ENCODE measurements at places on chromosomes 11 and 22. TPM values are rescaled to one million over a fixed set of nuclear protein-coding genes. Genes with fewer than 3 reads are reported as not detected.

DNA sequence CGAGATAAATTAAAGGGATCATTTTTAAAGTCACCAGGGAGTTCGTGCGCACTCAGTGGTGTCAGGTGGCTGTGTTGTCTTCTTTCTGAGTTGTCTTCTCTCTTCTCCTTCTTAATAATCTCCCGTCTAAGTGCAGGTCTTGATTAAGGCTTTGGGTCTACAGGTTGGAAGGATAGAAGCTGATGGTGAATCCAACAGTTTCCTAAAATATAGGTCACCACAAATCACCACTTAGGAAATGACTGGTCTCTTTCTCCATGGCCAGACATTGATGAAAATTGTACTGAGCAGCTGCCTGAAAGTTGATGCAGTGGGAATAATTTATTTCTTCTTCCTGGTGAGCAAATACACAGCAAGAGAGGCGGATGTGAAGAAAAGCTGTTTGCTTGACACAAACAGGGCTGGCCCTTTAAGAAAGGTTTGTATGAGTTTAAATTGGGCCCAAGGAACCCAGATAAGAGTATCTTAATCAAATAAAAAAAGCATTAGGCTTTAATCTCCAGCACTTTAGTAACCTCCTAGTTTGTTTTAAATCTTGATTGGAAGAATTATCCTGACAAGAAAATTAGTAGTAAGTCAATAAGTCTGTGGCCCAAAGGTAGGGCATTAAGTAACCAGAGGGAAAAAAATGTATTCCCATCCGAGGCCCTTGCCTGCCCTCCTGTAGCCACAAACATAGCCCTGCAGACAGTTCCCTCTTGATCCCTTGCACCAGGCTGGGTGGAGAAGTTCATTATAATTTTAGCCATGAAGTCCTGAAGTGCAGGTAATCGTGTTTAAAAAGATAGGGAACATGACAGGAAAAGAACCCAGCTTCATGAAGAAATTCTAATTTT is 245.8 kb downstream of the KIRREL3 start:
- no peak for DNase-seq

Gene WT1
- total RNA-seq: 2.0 TPM

- DNase-seq: peak; percentile 92
Measured at GRCh38 chr22:17570851-17571631, 7.7 kb downstream of the SLC25A18 start.

- no peak for DNase-seq
Measured at GRCh38 chr22:17563936-17564391, 666 bp downstream of the SLC25A18 start.

Gene DDTL
- 1.5 TPM for total RNA-seq

Gene LDHAL6A
- total RNA-seq: not detected

DNA sequence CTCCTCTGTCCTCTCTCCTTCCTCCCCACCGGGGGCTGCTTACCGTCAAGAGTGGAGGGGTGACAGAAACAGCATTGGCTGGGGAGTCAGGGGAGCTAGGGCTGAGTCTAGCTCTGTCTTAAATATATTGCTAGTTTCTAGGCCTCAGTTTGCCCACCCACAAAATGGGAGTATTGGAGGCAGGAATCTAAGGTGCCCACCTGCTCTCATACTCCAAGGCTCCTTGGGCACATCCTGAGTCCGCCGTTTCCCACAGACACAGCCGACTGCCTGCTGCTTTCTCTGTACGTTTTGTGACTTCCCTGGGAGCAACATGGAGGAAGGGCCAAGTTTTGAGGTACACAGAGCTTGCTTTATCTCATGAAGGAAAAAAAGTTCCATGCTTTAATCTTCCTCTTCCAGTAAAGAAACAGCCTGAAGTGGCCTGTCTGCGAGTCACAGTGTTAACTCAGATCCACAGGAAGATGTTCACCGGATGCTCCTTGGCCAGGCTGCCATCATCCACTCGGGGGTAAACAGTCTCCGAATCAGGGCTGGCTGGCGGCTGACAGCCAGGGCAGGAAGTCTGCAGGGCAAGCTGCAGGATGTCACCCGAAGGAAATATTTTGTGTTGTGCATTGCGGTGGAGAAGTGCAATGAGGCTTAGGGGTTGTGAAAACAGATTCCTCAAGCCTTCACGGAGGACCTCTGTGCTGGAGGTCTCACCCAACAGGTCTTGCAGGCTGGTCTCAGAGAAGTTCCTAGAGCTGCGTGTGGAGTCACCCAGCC is 11.0 kb upstream of the CERK start:
- DNase-seq: no peak

- no peak for DNase-seq
Measured at GRCh38 chr11:18563090-18563730, 25.3 kb downstream of the UEVLD start.

- no peak for DNase-seq
Measured at GRCh38 chr11:61071208-61071681, 31.0 kb upstream of the CD5 start.

Gene AGBL2
- total RNA-seq: 0.38 TPM

- DNase-seq: no peak
Measured at GRCh38 chr11:119626871-119627270, 102.1 kb downstream of the NECTIN1 start.

Gene LSP1
- total RNA-seq: 19.7 TPM

- no peak for DNase-seq
Measured at GRCh38 chr11:130458410-130458729, 9.9 kb downstream of the ADAMTS15 start.

GRCh38 chr22:17998913-17999312 is 25.4 kb downstream of the MICAL3 start:
- DNase-seq: no peak

DNA sequence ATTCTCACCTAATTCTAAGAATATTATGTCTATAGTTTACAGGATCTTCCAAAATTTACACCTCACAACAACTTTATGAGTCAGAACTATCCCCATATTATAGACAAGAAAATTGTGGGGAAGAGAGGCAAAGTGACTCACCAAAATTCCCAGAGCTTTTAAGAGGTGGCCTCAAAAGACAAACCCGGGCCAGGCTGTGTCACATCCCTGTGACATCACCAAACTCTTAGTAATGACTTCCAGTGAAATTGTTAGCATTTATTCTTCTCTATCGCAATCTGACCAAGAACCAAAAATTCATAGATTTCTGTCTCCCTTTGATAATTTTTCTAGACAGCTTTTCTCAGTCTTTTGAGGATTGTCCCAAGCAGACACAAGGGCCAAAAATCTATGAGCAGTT is 134.3 kb downstream of the SNX19 start:
- DNase-seq: no peak

DNA sequence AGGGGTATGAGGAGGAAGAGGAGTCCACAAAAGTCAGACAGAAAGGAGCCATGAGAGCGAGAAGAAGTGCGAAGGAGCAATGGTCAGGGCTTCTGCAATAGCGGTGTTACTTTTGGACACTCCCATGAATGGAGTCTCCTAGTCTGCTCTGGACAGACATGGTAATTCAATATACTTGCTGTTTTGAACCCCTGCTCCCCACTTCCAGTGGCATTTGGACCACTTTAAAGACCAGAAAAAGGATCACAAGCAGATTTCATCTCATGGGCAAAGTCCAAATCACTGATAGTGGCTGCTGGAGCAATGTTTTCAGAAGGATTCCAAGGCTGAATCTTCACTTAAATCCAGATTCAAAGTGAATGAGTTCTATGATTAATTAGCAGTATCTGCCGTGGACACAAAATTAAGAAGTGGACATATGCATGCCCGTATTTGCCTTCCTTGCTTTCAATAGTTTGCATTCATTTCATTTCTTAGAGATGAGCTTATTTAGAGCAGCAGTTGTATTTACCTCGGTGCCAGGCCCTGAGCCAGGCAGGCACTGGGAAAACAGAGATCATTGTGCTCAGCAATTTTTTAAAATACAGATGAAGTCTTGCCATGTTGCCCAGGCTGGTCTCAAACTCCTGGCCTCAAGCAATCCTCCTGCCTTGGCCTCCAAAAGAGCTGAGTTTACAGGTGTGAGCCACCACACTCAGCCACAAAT is 72.0 kb downstream of the SLC1A2 start:
- no peak for DNase-seq

DNA sequence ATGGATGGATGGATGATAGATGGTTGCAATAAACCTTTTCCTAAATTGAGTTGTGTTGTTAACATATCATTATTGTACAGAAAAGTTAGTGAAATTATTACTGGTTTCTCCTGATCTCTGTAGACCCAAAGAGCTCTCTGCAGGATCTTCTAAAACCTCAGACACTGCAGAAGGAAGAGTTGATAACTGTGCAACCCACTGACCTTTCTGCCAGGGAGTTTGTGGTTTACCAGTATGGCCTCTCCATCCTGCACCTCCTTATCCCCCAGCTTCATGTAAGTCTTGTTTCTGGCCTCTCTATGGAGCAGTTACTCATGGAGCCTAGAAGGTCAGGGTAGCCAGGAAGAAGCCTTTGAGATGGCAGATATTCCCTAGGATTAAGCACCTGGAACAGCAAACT is 45.6 kb downstream of the BTG4 start:
- no peak for DNase-seq

- DNase-seq: no peak
Measured at GRCh38 chr22:25745341-25746011, 3.5 kb downstream of the MYO18B start.

Gene ZNF70
- total RNA-seq: 4.0 TPM

DNA sequence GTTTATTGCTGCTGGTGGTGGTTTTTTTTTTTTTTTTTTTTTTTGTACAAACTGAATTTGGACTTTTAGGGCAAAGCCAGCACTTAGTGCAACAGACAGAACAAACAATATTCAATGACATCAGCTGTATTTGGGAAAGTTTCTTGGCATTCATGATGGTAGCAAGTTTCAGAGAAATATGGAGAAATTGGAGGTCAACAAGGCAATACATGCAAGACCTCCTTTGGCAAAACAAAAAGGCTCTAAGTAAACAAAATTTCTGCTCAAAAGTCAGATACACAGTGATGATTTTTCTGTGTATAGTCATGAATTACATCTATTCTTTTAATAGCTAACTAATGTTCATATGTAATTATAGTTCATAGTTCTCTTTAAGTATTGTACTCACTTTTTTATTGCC is 612.5 kb upstream of the LUZP2 start:
- no peak for DNase-seq

Gene MUC2
- total RNA-seq: 0.03 TPM

DNA sequence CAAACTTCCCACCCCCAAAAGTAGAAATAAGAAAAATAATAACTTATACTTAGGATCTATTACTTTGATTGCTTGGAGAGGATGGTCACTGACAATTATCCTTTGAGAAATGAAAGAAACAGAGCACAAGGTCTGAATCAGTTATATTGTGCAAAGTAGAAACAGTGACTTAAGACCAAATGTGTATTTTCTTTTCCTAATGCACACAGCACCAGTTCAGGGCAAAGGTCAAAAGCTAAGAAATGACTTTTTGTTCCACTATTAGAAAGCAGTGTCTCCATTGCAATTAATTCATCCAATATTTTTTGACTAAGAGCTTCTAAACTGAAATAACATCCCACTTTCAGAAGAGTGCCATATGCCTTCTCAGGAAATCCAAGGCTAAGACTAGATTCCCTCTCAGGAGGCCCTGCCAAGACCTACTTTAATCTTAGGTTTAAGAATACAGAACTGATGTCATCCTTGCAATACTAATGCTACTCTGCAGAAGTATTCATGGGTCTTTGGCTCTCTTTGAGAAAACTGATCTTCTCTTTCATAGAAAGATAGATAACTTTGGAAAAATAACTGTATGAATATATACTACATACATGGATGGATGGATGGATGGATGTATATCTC is 147.0 kb downstream of the APOL5 start:
- DNase-seq: no peak

- no peak for DNase-seq
Measured at GRCh38 chr22:46826438-46827135, 64.1 kb downstream of the TBC1D22A start.

DNA sequence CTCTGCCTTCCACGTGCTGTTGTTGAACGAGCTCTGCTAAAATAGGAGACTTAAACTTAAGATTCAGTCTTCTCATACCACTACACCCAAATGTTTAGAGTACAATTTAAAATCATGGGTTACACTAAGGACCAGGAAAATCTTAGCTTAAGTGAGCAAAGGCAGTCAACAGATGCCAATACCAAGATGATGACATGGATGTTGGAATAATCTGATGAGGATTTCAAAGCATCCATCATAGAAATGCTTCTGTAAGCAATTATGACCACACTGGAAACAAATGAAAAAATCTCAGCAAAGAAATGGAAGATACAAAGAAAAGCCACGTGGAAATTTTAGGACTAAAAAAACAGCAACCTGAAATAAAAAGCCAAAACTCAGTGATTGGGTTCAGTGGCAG is 109.8 kb downstream of the ATXN10 start:
- DNase-seq: no peak

GRCh38 chr11:123233975-123234334 is 38.9 kb upstream of the CLMP start:
- no peak for DNase-seq

Gene SEPTIN3
- not detected for total RNA-seq

GRCh38 chr11:102927624-102927990 is 27.9 kb downstream of the MMP13 start:
- no peak for DNase-seq

DNA sequence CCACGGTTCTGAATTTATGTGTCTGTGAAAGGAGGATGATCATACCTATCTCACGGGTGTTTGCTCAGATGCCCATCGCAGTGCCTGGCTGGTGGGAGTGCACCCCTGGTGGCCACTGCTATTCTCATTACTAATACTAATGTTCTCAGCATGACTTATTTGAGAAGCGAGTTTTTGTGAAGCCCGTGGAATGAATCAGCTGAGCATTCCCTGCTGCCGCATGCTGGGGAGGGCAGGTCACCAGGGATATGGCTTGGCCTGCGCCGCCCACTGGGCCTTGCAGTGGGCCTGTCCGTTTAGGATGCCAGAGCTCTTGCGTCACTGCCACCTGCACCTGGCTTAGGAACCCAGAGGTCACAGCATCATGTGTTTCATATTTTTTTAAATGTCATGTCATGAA is 16.9 kb downstream of the CTTN start:
- DNase-seq: no peak

- DNase-seq: peak; percentile 65
Measured at GRCh38 chr11:73384872-73385689, 8.9 kb downstream of the RELT start.

DNA sequence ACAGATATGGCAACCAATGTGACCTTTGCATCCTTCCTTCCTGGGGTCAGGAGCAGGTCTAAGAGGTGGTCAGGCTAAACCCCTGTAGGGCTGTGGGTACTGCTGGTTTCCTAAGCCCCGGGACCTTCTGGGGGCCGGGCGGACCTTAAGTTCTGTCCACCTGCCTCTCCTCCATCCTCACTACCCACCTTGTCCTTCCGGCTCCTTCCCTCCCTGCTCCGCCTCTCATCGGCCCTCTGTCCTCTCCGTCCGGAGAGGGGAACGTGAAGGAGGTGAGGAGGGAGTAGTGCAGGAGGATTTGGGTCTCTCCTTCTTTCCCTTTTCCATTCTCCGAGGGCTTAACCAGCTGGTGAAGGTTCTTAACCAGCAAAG is 28.3 kb upstream of the PARVB start:
- DNase-seq: no peak
